ENCODE measurements at places on chromosomes 12 and 14.
A peak's percentile ranks its signal among the peaks of the same experiment; 100 is the strongest.

DNA sequence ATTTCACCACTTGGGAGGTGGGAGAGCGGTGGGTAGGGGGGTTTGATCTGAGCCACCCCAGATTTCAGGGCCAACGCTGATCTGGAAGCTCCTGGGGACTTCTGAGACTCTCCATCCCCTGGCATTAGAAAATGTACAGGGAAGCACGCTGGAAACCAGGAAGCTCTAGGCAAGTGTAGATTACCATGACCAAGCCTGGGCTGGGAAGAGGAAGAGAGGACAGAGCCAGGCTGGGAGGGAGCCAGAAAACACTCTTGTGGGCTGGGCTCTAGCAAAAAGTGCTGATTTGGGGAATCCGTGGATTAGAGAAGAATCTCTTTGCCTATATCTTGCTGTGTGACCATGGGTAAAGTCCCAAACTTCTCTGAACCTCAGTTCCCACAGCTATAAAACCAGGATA lies 236.7 kb downstream of the BCL11B start:
- no peak for DNase-seq

- DNase-seq: peak; percentile 83
These were observed 23.5 kb downstream of the SSH1 start for GRCh38 chr12:108833757-108834472.

DNA sequence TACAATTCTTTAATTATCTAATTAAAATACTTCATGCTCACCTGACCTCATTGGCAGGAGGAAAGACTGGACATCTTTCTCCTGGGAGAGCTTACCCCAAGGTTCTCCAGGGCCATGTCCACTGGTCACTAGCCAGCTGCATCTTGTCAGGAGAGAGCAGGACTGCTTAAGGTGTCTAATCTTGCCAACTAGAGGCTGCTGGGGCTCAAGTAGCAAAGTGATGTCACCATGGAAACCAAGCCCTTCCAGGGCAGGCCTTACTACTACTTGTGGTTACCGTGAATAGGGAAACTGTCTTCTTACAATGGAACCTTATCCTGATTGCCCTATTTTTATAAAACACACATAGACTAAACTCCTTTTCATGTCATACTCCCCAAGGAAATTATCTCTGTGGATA lies 376.4 kb downstream of the SNAPC1 start:
- peak; percentile 21 for DNase-seq

DNA sequence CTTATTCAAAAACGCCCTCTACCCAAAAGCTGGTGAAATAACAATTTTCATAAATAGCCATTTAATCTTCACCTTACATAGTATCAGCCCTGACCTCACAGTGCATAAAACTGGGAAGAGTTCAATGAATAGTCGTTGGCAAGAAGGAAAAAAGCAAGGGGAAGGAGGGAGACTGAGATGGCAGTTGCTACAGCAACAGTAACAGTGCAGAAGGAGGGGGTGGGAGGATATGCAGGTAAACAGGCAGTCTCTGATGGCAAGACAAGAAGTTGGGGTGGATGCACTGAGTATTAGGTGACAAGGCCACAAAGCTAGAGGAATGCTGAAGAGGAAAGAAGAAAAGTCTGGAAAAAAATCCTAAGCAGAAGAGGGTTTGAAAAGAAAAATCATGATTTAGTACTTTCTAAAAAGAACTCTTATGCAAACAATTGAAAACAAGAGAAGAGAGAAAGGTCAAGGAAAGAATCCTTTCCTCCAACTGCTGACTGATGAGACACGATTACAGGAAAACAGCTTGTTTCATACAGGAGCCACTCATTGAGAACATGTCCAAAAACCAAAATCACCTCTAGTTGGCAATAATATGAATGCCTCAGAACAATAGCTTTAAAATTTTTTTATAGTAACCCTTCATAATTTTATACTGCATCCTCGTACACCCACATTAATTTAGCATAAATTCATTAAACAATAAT lies 56.0 kb downstream of the DCAF5 start:
- DNase-seq: peak; percentile 22

- no peak for DNase-seq
These were observed 9.5 kb upstream of the RERG start for GRCh38 chr12:15230751-15231150.

DNA sequence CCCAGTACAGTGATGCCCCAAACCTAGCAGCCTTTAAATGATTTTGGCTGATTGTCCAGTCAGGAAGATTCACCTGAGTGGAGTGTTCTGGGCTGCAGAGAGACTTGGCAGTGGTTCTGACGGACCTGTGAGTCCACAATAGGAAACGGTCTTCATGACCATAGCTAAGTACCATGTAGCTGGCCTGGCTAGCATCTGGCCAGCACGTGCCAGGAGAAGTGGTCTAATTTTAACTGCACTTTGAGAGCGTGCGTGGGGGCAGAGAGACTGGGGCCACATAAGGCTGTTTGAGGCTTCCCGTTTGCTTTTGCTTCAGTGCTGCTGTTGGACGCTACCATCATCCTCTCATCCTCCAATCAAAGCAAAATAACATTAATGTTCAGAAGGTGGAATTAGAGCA lies 54.7 kb downstream of the PPM1A start:
- DNase-seq: no peak

- peak; percentile 85 for DNase-seq
These were observed 14.0 kb upstream of the DPF3 start for GRCh38 chr14:72907886-72908285.

DNA sequence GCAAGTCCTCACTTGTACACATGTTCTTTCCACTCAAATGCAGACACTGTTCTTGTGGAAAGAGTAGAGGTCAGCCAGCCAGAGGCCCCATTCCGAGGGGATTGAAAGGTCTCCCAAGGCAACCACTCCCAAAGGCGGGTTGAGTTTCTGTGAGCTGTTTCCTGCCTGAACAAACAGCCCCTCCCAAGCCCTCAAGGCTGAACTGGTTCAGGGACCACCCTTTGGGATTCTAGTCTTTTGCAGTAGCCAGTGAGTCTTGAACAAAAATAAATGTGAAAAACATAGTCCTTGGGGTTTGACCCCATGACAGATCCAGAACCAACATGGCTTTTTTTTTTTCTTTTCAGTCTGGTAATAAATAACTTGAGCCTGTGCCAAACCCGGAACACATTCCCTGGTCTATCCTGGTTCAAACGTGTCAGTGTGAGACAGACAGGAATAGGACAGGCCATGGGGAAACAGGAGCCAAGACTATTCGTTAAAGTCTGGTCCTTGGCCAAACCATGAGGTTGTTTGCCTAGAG lies 17.6 kb upstream of the STK38L start:
- DNase-seq: no peak

GRCh38 chr14:81525129-81525528 lies 8.5 kb downstream of the SEL1L start:
- DNase-seq: no peak

GRCh38 chr12:130970165-130970907 lies 16.6 kb downstream of the ADGRD1 start:
- no peak for DNase-seq

GRCh38 chr12:105696-106095 lies 39.1 kb downstream of the IQSEC3 start:
- no peak for DNase-seq

DNA sequence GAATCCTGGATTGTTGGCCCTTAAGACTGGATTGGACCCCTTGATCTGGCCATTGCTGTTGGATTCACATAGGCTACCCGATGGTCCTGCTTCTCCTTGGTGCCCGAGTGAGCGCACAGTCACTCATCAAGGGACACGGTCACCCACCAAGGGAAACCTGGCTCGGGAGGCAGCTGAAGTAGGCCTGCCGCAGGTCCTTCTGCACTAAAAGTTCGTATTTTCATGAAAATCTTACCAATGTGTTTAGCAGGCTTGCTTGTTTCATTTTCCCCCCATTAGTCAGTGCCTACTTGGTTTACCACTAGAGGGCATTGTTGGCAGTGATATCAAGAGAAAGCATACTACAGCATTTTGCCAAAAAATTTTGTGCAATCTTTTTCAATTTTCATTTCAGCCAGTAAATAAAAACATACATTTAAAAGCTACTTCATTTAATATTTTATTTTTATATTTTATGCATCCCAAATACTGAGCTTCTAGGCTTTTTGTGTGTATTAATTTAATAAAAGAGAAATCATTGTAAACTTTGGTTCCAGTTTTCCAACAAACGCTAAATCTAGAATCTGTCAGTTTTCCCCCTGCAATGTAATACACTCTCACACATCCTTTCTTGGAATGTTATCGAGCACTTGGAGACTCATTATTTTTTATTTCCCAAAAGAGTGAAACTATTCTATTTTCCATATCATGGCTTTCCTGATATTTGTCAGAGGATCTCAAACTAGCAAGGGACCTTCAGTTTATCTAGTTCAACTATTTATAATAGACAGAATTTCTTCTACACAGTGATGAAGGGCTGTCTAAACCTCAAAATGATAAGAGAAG lies 116.7 kb downstream of the LMNTD1 start:
- peak; percentile 89 for DNase-seq

DNA sequence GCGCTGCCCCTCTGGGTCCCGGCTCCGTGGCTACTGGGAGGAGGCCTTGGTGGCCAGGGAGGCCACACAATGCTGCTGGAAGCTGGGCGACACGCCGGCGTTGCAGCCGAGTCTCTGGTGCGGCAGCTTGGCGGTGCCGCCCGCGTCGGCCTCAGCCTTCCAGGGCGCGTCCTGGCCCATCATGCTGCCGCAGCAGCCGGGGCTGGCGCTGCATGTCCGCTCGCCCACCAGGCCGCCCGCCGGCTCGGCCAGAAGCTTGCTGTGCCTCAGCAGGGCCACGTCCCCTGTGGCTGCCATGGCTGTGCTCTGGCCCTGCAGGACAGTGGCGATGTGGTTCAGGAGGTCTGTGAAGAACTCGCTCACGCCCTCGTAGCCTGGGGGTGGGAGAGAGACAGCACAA lies 18.6 kb downstream of the CHGA start:
- DNase-seq: no peak

DNA sequence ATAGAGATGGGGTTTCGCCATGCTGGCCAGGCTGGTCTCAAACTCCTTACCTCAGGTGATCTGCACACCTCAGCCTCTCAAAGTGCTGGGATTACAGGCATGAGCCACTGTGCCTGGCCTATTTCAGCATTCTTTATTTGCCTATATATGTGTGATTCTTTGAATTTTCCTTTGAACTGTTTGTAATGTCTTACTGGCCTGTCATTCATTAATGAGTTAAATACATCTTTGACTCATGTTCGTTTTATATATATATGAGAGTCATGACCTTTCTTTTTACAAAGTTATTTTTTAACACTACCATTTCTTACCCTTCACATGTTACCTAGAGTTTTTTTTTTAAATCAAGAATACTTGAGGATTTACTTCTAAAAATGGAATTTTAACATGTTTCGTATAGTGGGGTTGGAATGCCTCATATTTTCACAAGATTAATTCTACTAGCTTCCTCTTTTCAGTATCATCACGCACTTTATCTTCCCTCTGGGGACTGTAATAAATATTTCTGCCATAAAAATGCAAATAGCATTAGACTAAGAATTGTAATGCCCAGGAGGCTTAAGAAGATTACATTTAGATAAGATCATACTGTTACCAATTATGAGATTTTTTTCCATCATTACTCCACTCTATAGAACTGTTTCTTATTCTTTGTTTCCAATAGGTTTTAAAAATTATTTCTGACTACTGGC lies 66.7 kb downstream of the NTN4 start:
- DNase-seq: no peak

DNA sequence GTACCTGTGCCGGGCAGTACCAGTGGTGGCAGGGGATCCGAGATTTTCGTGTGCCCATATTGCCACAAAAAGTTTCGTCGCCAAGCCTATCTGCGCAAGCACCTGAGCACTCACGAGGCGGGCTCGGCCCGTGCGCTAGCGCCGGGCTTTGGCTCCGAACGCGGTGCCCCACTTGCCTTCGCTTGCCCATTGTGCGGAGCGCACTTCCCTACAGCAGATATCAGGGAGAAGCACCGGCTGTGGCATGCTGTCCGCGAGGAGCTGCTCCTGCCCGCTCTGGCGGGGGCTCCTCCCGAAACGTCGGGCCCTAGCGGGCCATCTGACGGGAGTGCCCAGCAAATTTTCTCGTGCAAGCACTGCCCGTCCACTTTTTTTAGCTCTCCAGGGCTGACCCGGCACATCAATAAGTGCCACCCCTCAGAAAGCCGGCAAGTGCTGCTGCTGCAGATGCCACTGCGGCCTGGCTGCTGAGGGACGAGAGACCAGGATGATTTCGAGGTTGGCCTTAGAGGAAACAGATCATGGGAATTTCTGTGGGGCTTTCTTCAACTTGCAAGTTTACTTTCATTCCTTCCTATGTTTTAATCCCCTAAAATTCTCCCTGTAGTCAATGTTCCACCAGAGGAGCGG lies 1.6 kb downstream of the INSM2 start:
- DNase-seq: no peak

DNA sequence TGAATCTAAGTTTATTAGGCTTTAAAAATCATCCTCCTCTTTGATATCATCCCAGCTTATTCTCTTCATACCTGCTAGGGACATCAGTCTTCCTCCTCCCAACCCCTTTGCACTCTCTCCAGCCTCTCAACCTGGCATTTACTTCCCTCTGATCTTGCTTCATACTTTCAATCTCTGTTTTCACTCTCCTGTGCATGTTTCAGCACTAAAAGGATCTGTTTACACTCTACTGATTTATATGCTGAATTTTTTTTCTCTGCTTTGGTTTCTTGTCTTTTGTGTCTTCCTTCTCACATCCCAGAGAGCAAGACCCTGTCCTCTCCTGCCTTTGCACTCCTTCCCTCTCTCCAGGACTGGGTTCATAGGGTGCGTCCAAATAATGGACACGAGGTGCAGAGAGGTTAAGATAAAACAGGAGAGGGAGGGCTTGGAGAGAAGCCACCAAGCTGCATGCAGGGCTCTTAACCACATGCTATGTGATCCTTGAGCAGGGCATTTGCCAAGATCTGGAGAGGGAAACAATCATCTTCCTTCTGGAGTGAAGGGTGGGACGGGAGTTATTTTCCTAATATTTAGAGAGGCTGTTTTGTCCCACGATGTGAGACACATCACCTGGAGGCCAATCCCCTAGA lies 3.0 kb upstream of the CISTR start:
- peak; percentile 52 for DNase-seq

- peak; percentile 63 for DNase-seq
These were observed 14.9 kb downstream of the C2CD5 start for GRCh38 chr12:22529281-22530060.

- DNase-seq: peak; percentile 47
These were observed 25.9 kb upstream of the CRIP2 start for GRCh38 chr14:105448706-105449111.

DNA sequence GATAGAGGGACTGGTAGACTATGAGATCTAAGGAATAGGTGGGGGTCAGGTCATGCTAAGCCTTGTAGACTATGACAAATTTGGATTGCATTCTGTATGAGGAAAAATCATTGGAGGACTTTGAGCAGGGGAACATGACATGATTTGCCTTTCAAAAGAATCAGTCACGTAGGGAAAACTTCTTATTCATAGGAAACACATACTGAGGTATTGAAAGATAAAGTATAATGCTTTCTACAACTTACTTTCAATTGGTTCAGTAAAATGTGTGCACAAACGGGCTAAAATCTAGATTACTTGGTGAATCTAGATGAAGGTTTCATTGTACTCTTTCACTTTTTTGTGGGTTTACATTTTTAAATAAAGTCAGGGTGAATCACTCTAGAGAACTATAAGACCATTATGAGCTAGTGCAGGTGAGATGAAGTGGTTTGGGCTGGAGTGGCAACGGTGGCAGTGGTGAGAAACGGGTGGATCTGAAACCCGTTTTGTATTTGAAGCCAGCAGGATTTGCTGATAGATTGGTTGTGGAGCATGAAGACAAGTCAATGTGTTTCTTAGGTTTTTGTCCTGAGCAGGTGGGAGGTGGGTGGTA lies 6.7 kb downstream of the BBS10 start:
- DNase-seq: peak; percentile 65

All from IMR-90 (cell line).